ENCODE measurements at places on chromosomes 7 and 10.

DNA sequence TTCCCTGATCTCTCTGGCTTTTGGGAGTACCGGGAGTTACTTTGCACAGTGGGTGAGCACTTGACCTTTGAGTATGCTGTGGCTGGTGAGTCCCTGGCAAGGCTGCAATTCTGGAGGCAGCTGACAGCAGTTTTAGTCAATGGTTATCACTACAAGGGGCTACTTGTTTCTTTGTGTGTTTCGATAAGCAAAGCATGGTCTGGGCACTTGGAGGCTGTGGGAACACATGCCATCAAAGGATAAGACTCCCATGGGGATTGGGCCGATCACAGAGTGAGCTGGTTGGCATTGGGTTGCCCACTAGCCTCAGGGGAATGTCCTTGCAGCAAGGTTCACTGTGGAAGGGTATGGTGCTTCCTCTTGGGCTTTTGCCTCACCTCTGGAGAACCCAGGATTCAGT is 208.2 kb downstream of the SNX13 start:
- DNase-seq, result no peak

DNA sequence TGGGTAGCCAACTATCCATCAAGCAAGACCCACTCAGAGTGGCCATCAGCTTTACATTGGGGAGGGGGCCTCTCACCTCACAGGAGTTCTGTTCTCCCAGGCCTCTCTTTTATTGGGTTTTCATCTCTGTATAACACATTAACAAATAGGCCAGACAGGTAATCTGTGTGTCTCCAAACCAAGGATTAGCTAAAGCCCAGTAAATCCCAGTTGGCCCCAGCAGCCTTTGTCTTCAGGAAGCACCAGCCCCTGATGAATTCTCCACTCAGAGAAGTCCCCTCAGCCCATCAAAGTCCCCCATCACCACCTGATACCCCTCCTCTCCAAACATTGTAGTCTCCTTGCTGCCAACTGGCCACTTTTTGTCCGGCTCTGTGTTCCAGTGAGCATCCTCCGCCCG is 16.9 kb upstream of the SLF2 start:
- DNase-seq, result no peak

DNA sequence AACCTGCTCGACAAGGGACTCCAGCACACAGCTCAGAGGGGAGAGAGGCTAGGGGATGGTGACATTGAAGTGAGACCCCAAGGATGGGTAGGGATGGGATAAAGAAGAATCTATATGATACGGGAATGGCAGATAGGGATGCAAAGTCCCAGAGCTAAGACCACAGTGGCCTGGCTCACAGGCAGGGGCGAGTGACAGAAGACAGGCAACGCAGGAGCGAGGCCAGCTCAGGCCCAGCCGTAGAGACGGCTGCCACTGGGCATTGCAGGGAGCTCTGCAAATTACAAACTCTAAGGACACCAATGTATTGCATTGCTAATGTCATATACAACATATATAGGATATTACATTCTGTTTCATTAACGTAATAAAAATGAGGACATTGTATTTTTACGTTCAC is 131.4 kb downstream of the TCERG1L start:
- no peak for DNase-seq

- DNase-seq, result no peak
Measured at GRCh38 chr7:103951311-103951710, 38.1 kb downstream of the RELN start.

DNA sequence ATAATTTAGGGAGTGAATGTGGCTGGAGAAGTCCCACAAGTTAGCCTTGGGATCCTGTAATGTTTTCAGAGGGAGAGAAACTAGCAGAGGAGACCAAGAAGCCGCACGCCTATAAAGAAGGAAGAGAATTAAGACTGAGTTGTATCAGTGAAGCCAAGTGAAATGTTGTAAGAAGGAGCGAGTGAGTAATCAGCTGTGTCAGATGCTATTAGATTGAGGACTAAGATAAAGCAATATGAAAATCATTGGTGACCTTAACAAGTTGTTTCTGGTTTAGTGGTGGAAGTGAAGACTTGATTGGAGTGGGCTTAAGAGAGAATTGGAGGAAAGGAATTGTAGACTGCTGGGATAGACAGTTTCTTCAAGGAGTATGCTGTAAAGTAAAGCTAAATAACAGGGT is 8.8 kb downstream of the CCSER2 start:
- no peak for DNase-seq

Measured in astrocyte of the spinal cord (primary cell).